ENCODE measurements at places on chromosomes 5 and 9. TPM values are rescaled to one million over a fixed set of nuclear protein-coding genes. Genes with fewer than 3 reads are reported as not detected.

The ZNF474 gene
- 0.72 TPM for total RNA-seq

The BARX1 gene
- 15.6 TPM for total RNA-seq

DNA sequence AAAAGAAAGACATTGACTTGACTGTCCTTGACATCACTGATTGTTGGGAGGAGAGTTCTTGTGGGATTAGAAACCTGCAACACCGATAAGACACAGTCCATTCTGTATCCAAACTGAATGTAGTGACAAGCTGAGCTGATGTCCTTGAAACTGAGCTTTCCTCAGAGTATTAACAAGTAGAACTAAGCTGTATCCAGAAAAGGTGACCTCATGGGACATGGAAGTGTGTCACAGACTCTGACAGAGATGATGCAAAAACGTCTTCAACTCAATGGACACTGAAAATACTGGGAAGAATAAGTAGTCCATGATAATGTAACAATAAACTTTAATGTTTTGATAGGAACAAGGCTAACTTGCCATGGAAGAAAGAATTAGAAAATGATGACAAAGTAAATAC lies 690.1 kb downstream of the CDH18 start:
- no peaks in the 10 kb centered on the region for H3K36me3 ChIP-seq
- H3K27ac ChIP-seq, result no peak overlapping the region
- H3K4me3 ChIP-seq, result no peak overlapping the region
- no peaks in the 10 kb centered on the region for H3K27me3 ChIP-seq
- no peak for DNase-seq

- no peak overlapping the region for H3K27ac ChIP-seq
- no peak overlapping the region for H3K4me3 ChIP-seq
- H3K4me1 ChIP-seq, result peaks cover 28% of the 10 kb centered on the region
- DNase-seq, result no peak
- no peaks in the 10 kb centered on the region for H3K27me3 ChIP-seq
- H3K36me3 ChIP-seq, result no peaks in the 10 kb centered on the region
These were observed 193.4 kb downstream of the FBXL7 start for GRCh38 chr5:15693382-15693728.

DNA sequence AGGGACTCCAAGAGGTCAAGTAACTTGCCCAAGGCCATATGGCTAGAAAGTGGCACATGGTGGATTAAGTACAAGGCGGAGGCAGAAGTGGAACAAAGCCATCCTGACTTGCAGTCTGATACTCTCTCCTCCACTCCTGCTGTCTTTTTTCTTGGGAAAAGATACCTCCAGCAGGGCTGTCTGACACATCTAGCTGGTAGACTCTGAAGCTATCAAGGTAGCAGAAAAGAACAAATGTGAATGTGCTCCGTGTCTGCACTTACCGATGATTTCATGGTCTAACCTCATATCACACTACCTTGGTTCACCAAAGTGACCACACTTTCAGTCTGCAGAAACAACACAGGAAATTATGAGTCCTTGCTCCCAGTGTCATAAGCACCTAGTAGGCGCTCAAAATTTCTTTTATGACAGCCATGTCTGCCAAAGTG lies 284.8 kb downstream of the CRB2 start:
- H3K4me3 ChIP-seq, result no peak overlapping the region
- no peak overlapping the region for H3K27ac ChIP-seq
- H3K36me3 ChIP-seq, result no peaks in the 10 kb centered on the region
- H3K27me3 ChIP-seq, result no peaks in the 10 kb centered on the region

GRCh38 chr5:57887851-57888621 lies 405.4 kb upstream of the ACTBL2 start:
- no peaks in the 10 kb centered on the region for H3K36me3 ChIP-seq
- no peak for DNase-seq
- no peak overlapping the region for H3K4me3 ChIP-seq
- H3K27me3 ChIP-seq, result no peaks in the 10 kb centered on the region
- H3K4me1 ChIP-seq, result peaks cover 13% of the 10 kb centered on the region
- no peak overlapping the region for H3K27ac ChIP-seq

Data from osteoblast (primary cell).